ENCODE measurements at places on chromosomes 5 and 9. TPM values are rescaled to one million over a fixed set of nuclear protein-coding genes. Genes with fewer than 3 reads are reported as not detected.

DNA sequence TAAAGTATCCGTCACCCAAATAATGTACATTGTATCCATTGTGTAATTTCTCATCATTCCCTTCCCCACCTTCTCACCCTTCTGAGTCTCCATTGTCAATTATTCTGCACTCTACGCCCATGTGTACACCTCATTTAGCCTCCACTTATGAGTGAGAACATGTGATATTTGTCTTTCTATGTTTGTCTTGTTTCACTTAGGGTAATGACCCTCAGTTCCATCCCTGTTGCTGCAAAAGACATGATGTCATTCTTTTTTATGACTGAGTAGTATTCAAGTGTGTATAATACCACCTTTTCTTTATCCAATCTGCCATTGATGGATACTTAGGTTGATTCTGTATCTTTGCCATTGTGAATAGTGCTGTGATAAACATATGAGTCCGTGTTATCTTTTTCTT, 4.9 kb upstream of the SPATA31C2 start:
- no peak for DNase-seq
- H3K4me3 ChIP-seq, result no peak overlapping the region
- no peak overlapping the region for H3K27ac ChIP-seq

DNA sequence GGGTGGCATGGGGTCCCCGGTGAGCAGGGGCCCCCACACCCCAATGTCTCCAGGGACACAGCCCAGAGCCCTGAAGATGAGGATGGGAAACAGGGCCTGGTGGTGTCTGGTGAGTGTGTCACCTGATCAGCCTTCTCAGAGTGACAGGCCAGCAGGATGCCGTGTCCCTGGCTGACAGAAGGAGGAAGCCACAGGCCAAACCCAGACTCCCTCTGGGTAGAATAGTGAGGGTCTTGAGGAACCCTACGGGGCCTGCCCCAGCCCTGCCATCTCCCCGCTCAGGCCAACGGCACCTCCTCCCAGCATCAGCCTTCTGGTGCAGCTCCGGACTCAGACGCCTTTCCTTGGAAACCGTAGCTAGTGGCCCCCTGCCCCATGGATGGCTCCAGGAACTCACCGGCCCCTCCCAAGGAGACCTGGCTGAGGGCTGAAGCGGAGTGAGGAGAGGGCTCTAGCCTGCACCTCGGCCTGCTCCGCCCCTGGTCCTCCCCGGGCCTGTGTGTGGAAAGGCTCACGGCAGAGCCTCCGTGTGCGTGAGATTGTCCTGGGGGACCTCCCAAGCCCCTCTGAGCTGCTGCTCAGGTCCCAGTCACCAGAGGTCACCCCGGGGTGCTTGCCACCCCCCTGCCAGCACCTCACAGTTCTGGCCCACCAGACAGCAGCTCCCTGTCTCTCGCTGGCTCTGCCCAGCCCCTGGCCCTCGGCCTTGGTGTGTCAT, 6.0 kb downstream of the RALGDS start:
- H3K36me3 ChIP-seq, result peaks cover 6% of the 10 kb centered on the region
- H3K4me1 ChIP-seq, result peaks cover 20% of the 10 kb centered on the region
- H3K27me3 ChIP-seq, result no peaks in the 10 kb centered on the region
- no peak for DNase-seq
- H3K4me3 ChIP-seq, result no peak overlapping the region

DNA sequence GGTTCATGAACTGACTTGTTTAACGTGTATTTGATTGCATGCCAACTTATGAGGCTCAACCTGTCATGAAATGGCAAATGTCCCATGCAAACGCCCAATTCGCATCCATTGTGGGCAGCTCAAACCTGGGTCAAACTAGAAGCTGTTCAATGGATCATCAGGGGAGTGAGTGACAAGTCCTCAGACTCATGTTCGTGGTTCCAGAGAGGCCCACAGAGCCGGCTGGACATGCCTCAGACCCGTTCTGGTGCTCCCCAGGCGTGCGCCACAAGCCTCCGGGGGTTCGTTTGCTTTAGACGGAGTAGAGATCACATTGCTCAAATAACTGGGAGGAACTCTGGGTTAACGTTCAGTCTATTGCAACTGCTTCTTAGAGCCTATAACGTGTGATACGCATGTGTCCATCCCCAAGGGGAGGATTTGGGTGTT, 15.0 kb downstream of the GFI1B start:
- peaks cover 22% of the 10 kb centered on the region for H3K4me1 ChIP-seq
- H3K36me3 ChIP-seq, result no peaks in the 10 kb centered on the region
- H3K27me3 ChIP-seq, result peaks cover 13% of the 10 kb centered on the region
- DNase-seq, result no peak
- H3K4me3 ChIP-seq, result no peak overlapping the region
- no peak overlapping the region for H3K27ac ChIP-seq

DNA sequence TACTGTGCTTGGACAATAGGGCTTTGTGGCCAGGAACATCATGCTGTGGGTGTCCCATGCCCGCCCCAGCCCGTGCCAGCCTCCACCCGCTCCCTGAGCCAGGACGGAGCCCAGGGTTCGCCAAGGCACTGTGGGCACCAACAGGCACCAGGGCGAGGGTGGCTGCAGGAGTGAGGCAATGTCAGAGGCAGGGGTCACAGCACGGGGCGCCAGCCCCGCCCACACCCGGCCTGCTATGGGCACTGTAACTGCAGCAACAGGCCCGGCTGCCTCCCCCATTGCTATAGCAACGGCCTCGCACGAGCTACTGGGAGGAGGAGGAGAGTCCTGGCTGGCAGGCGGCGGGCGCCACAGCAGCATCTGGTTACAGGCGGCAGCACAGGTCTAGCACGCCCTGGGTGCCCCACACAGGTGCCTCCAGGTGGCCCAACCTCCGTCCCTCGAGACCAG, 2.5 kb downstream of the ABCA2 start:
- DNase-seq, result no peak
- no peak overlapping the region for H3K4me3 ChIP-seq
- H3K27me3 ChIP-seq, result peaks cover 15% of the 10 kb centered on the region
- peaks cover 7% of the 10 kb centered on the region for H3K4me1 ChIP-seq
- no peak overlapping the region for H3K27ac ChIP-seq

GRCh38 chr5:103271570-103272289, 13.2 kb downstream of the MACIR start:
- no peak overlapping the region for H3K4me3 ChIP-seq
- DNase-seq, result no peak
- no peaks in the 10 kb centered on the region for H3K27me3 ChIP-seq
- peaks cover 4% of the 10 kb centered on the region for H3K36me3 ChIP-seq
- H3K4me1 ChIP-seq, result no peaks in the 10 kb centered on the region

DNA sequence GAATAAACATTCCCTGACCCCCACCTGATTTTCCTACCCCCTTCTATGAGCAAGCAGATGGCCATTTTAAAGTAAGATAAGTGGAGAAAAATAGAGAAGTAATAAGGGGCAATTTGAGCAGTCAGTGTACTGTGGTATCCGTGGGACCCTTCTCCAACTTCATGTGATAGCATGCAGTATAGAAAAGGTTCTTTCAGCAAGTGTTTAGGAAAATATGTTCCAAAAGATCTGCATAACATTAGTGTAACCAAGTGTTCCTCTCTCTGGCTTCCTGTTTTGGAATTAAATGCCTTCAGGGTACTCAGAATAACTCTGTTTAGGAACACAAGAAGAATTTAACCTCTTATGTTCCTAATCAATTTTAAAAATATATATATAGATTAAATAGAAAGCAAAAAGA, 134.9 kb downstream of the ATG10 start:
- no peaks in the 10 kb centered on the region for H3K36me3 ChIP-seq
- no peak overlapping the region for H3K4me3 ChIP-seq
- no peak overlapping the region for H3K27ac ChIP-seq
- no peaks in the 10 kb centered on the region for H3K27me3 ChIP-seq
- DNase-seq, result no peak

Gene DPH7
- polyA plus RNA-seq, result 26.2 TPM

Gene KIAA1958
- polyA plus RNA-seq, result 0.77 TPM

All from keratinocyte (primary cell).